ENCODE measurements at places on chromosomes 16 and 17. TPM values are rescaled to one million over a fixed set of nuclear protein-coding genes. Genes with fewer than 3 reads are reported as not detected.

Gene TRAP1
- total RNA-seq: 143 TPM

GRCh38 chr16:64865069-64865696, 256.7 kb downstream of the CDH11 start:
- DNase-seq: no peak

Gene EFCAB5
- not detected for total RNA-seq

Gene KRT20
- not detected for total RNA-seq

GRCh38 chr17:77437017-77437416, 296.2 kb downstream of the SEC14L1 start:
- no peak for DNase-seq

DNA sequence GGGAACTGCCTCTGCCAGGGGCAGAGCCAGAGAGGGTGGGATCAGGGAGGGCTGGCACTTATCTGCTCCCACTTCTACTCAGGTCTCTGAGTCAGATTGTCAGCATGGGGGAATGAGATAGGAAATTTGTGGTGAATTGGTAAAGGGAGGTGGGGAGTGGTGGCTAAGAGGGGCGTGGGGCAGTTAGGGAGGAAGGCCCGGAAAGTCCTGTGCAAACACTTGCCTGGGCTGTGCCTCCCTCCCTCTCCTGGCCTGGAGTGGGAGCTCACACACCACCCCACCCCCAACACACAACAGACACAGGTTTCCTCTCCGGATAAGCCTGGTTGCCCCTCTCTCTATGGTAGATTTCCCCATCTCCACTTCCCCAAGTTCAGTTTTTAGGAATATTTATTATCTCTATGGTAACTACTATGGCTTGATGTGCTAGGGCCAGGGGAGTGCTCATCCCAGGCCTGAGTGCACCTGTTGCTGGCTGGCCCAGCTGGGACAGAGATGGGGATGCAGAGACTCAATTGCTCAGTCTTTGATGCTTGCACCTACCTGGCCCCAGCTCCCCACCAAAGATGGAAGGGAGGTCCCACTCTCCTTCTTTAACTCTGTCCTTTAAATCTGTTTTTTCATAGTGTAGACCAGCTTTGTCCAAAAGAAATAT, 2.7 kb downstream of the SPNS2 start:
- DNase-seq: no peak

DNA sequence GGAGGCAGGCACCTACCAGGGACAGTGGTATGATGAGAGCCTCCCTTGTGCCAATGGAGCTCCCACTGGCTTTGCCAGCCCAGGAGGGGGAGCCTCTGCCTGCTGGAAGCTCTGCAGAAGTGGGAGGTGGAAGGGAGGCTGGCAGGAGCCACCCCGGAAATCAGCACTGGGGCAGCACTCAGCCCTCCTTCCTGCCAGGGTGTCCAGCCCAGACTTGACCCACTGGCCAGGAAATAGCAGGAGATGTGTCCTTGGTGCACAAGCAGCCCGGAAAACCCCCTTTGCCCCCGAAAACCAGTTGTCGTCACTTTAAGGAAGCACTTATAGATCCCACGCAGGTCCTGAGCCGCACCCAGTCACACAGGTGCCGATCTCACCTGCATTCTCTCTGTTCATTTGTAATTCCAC, 49.3 kb upstream of the CACNG4 start:
- DNase-seq: peak; percentile 64

DNA sequence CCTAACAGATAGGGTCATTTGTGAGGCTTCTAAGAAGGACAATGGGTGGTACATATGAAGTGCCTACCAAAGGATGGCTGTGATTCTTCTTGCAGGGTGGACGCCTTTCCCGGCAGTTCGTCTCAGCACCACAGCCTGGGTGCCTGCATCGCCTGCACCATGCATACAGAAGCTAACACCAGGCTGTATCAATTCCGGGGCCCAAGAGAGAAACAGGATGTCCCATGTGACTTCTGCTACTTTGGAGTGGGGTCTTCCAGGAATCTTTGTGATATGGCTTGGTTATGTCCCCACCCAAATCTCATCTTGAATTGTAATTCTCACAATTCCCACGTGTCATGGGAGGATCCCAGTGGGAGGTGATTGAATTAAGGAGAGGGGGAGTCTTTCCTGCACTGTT, 251.6 kb upstream of the TNRC6C start:
- no peak for DNase-seq

- DNase-seq: peak; percentile 55
These were observed 6.5 kb downstream of the GLIS2 start for GRCh38 chr16:4322121-4323052.

DNA sequence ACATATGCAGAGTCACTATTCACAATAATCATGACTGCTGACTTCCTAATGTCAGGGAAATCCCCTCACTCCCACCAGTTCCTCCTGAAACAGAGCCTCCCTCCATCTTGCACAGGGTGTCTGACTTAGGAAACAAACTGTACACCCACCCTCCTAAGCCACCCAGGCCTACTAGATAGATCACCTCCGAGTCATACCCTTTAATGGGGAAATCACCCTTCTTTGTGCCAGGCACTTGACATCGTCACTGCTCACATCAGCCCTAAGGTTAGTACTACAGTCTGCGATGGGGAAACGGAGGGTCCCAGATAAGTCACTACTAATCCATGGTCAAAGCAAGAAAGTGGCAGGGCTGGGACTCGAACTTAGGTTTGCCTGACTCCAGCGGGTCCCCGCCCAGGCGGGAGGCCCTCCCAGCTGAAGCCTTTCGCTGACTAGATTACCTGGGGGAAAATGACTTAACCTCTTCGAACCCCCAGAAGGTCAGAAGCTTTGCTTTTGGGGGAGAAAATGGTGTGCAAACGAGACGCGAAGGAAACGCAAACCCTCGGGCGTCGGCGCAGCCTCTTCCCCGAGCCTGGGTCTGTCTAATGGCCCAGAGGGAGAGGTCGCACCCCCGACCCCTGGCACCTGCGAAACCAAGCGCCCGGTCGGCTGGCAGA, 3.4 kb upstream of the MLLT6 start:
- DNase-seq: no peak

DNA sequence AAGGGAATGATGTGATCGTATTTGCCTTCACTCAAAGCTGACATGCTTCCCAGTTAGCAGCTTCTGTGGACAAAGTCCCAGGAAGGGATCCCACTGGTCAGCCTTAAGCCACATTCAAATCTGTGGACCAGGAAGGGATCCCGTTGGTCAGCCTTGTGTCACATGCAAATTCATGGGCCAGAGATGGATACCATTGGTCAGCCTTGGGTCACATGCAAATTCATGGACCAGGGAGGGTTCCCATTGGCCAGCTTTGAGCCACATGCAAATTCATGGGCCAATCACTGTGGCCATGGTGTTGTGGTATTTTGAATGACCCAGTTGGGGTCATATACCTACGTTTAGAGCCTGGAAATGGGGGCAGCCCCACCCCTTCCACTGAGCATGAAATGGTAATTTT, 201.6 kb downstream of the HS3ST4 start:
- no peak for DNase-seq

Gene FZD2
- total RNA-seq: 0.44 TPM

GRCh38 chr17:27572665-27573064, 58.3 kb upstream of the LGALS9 start:
- peak; percentile 17 for DNase-seq

GRCh38 chr17:56358651-56359050, 205.4 kb downstream of the ANKFN1 start:
- DNase-seq: no peak

DNA sequence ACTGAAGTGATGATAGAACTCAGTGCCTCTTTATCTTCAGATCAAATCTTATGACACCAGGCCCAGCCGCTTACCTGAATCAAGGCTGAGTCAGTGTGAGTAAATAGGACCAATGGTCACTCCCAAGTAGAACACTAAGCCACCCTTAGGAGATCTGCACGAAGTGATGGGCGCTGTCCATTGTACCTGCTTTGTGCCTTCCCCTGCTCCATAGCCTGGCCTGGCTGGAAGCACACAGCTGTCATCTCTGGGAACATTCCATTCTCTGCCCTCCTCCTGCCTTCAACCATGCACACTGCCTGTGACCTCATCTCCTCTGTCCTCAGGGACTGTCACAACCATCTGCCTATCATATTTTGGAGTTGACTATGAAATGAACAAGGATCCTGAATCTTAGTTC, 279.5 kb upstream of the ASIC2 start:
- no peak for DNase-seq

GRCh38 chr17:43327834-43328420, 70.9 kb upstream of the ARL4D start:
- DNase-seq: no peak

GRCh38 chr17:1961189-1961588, 63.9 kb downstream of the RTN4RL1 start:
- no peak for DNase-seq

- DNase-seq: no peak
These were observed 36.4 kb downstream of the SNX20 start for GRCh38 chr16:50644729-50645128.

Gene HAS3
- total RNA-seq: 1.8 TPM

Gene LRRC46
- total RNA-seq: not detected

DNA sequence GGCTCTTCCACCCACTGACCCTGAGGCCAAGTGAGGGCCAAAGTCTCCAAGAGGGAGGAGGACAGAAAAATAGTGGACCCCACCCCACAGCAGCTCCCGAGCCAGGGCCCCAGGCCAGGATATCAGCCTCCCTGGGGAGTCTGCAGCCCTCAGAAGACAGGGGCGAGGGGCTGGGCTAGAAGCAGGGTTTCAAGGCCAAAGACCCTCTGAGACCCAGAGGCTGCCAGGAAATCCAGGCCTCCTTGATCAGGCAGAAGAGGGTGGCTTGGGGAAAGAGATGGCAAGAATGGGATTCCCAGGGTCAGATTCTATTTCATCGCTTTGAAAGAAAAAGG, 156.1 kb downstream of the ZNF423 start:
- DNase-seq: no peak

Gene LPCAT2
- total RNA-seq: 4.3 TPM

Data from psoas muscle (tissue), 8 donors.